ENCODE measurements at places on chromosomes 3 and 15.

DNA sequence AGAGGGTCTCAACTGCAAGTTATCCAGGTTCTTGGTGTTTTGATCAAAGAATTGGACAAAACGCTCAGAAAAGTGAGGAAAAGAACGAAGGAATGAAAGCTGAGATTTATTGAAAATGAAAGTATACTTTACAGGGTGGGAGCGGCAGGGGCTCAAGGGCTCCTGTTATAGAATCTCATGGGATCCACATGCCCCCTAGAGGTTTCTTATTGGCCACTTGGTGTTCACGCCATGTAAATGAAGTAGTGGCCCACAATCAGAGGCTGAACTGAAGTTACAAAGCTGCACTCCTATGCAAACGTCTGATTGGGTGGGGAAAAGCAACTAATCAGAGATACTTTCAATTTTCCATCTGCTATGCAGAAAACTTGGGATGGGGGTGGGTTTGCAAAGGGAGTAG is 216.7 kb downstream of the PTPRG start:
- no peak for DNase-seq

GRCh38 chr15:39406485-39406884 is 174.4 kb upstream of the THBS1 start:
- no peak for DNase-seq

GRCh38 chr3:132841621-132842020 is 119.4 kb upstream of the NPHP3 start:
- DNase-seq = no peak

DNA sequence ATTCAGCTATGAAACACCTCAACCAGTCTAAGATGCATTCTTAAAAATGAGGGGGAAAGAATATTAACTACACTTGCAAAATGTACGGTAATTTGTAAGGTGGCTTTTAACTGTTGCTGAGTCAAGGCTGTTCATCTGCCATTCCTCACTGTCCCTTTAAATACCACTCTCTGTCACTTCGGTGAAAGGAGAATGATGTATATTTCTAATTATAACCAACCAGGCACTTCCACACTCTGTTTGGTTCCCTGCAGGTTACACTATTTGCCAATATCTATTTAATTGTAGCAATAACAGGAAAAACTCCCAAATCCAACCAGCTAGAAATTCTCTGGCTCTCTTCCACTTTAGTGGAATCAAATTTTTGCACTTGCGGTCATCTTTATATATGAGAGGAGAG is 70.5 kb upstream of the SLCO3A1 start:
- no peak for DNase-seq

DNA sequence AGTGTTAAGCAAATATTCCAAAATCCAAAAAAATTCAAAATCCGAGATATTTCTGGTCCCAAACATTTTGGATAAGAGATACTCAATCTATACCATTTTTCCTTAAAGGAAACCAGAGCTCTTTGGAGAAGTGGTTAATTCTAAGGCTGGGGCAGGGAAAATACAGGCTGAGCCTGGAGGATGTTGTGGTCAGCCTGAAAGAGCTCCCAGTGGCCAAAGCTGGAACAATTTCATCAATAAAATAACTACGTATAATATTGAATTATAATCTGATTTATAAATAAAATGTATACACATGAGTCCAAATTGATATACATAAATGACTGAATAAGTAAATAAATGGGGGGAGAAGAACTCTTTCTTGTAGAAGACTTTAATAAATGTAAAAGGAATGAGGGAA is 24.6 kb downstream of the PPARG start:
- no peak for DNase-seq

DNA sequence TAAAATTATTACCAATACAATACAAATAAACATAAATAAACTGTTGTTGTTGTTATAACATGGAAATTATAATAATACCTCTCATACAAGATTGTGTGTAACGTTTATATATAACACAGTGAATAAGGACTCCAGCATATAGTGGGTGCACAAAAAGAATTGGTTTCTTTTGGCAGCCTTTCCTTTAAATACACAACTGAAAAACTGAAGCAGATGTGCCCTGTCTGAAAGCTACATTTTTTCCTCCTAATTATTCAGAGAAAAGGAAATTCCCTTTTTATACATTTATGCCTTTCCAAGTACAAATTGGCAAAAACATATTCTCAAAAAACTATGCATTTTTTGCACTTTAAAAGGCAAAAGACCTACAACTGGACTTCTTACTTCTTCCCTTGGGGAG is 928.9 kb upstream of the NR2F2 start:
- DNase-seq = no peak

DNA sequence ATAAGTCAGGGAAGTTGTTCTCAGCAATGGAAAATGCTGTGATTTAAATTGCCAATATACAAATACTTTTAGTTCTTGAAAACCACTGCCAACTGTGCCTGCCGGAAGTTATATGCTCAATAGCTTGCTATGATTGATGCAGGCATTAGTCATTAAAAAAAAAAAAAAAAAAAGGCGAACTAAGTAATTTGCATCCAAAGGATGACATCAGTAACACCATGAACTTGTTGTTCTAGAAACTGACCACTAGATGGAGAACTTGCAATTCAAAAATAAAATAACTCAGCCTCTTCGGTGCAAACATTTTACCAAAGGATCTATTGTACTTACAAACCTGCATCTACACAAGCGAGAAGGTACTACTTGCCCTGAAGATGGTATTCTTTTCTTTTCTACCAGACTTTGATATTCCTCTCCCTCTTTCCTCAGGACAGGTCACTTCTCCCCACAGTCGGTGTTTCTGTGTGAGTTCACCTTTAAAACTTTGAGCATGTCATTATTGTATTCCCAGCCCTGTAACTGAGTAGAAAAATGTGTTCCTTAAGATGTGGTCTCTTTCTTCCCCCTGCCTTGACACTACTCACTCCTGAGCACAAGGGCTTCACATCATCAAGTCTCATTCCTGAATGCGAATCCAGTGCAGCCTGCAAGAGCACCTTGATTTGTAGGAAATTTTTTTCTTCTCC is 115.0 kb upstream of the VEPH1 start:
- DNase-seq = peak; percentile 15

- no peak for DNase-seq
Observed at GRCh38 chr15:63042877-63043334, 359 bp downstream of the TPM1 start.
